ENCODE measurements at places on chromosomes 6 and 20.

GRCh38 chr20:44642203-44643153, 9.0 kb downstream of the ADA start:
- DNase-seq, result peak; percentile 90

DNA sequence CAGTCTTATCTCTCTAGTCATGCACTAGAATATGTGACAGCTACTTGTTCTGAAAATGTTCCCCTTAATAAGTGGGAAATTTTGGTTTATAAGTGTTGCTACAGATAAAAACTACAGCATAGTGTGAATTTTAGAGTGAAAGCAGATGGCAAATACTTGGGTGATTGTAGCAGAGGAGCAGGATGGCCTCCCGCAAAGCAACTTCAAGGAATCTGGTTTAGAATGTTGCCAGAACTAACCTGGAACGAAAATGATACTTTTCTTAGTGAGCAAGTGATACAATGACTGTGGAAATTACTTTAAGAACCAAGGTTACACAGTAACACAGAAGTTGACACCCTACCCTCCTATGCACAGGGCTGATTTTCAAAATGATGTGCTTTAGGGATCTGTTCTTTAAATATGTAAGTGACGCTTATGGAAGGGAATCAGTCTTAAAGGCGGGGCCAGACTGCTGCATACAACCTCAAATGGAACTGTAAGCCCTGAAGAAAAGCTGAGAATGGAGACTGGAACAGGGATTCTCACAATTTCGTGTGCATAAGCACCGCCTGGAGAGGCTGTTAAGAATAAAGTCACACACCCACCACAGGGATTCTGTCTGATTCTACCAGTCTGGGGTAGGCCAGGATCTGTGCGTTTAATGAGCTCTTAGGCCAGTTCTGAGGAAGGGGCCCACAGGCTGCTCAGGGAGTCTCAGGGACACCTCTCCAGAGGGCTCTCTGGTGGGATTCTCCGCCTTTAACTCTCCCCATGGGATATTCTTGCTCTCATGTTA, 97.9 kb downstream of the FYN start:
- DNase-seq, result peak; percentile 75

DNA sequence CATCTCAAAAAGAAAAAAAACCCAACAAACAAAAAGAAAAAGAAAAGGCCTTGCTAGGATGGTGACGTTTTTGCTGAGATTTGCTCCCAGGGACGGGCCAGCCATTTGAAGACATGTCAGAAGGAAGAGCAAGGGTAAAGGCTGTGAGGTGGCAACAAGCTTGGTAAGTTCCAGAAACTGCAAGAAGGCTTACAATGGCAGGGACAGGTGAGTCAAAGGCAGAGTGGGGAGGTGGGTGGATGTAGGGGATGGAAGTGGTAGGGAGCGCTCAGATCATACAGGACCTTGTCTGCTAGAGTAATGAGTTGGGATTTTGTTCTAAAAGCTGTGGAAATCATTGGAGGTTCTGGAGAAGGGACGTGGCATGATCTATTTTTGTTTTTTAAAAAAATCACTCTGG, 4.3 kb downstream of the KIF3B start:
- DNase-seq, result no peak

DNA sequence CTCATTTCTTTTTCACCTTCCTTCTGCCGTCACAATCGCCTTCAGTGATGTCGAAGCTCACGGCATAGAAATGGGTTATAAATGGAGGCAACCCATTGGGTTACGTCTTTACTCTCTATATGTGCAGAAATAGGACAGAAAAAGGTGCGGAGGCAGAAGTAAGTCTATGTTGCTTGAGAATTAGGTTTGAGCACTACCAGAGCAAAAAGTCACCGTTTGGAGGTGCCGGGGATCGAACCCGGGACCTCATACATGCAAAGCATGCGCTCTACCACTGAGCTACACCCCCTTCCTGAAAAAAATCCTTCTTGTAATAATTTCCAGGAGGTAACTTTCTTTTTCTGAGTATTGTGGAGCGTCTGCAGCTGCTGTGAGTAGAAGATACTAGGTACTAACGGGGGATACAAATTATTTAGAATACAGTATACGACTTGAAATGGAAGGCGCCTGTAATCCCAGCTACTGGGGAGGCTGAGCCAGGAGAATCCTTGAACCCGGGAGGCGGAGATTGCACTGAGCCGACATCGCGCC, 134.2 kb downstream of the TRIM27 start:
- peak; percentile 71 for DNase-seq

GRCh38 chr20:51802170-51802751, at the start of gene SALL4:
SALL4 (minus strand) TSS chr20:51802521; CDS start chr20:51802408, 113 bp downstream.
- peak; percentile 53 for DNase-seq

GRCh38 chr6:151431337-151431736, 20.6 kb downstream of the RMND1 start:
- DNase-seq, result no peak

DNA sequence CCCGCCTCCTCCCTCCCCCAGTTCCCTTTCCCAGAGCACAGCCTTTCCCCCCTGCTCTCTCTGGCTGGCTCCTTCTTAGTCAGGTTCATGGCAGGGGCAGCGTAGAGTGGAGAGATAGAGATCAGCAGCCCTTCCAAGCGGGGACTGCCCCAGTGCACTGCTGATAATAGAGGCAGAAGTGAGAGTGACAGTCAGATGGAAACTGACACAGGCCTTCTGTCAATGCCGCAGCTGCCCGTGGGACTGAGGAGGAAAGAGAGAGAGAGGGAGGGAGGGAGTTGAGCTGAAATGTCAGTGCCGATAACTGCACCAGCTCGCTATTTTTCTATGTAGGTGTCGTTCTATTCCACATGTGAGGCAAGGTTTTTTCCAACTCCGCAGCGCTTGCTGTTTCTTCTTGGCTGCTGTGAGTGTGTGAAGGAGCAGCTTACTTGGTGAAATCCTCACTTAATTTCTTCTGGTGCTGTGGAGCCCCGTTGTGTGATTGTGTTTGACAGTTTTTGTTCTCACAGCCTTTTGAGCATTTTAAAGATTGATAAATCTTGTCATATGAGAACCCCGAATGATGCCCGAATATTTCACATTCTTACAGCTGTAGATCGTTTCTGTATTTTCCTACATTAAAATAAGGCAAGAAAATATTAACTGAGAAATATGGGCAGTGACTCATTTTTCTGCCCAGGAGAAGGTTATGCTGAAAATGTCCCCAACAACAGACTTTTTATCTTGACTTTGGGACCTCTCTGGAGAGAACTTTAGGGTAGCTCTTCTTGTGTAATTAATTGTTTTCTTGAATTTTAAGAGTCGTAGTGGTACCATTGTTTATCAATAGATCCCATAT, 386.4 kb upstream of the MMS22L start:
- DNase-seq, result peak; percentile 62

- no peak for DNase-seq
These were observed 29.7 kb downstream of the COL12A1 start for GRCh38 chr6:75176076-75176582.

GRCh38 chr6:163729127-163729872, 314.8 kb downstream of the QKI start:
- DNase-seq, result no peak

DNA sequence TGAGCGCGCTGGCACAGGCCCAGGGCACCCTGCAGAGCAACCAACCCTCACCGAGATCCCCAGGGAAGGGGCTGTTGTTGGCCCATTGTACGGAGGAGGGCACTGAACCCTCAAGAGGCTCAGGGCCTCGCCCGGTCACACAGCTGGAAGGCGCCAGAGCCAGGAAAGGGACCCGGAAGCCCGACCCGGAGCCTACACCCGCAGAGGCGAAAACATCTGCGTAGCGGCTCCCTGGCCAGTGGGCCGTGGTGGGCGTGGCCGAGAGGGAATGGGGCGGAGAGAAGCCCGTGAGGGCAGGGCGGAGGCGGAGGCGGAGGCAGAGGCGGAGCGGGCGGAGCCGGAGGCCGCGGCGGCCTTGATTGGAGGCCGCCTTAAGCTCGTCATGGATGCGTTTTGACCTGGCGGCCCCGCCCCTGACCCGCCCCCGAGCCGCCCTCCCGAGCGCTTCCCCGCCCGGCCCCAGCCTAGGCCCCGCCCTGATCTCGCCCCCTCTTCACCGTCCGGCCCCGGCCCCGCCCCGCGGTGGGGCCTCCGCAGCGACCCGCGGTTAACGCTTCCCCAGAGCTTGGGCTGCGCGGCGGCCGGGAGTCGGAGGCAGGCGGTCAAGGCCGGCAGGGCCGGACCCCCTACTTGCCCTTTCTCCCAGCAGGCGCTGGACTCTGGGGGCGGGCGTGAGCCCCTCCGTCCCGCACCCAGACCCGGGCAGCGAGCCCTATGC, 2.1 kb upstream of the MRGBP start:
- peak; percentile 95 for DNase-seq

DNA sequence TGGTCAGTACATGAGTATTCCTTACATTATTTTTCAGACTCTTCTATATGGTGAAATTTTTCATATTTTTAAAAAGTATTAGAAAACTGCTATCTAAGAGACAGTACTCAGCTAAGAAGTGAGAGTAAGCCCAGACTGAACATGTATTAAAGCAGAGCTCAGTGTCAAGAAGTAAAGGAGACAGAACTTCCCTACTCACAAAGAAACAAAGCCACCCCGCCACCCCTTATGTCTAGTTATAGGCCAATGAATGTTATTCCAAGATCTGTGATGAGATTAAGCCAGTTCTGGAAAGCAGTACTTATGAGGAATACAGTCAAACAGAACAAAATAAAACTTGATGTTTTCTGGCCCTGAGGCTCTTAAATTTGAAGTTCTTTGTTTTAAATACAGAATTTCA, 114.5 kb downstream of the RNGTT start:
- no peak for DNase-seq

- no peak for DNase-seq
These were observed 6.5 kb downstream of the PTPRK start for GRCh38 chr6:128513878-128514277.

GRCh38 chr6:65295812-65296211, 411.2 kb downstream of the EYS start:
- no peak for DNase-seq

DNA sequence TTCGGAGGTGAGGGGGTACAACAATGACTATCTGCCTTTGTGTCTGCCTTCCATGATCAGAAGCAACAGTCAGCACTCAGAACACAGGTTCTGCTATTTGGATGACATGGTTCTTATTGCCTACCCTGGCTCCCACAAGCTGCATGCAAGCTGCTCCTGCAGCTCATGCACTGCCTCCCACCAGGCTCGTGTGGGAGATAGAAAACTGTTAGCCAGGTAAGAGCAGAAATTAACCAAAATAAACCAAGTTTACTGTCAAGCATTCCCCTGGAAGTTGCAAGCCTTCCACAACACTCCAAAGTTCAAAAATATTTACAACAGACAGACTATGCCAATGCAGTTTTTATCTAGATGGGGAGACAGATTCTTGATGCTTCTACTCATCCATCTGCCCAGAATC, 31.0 kb downstream of the OPRM1 start:
- DNase-seq, result no peak

DNA sequence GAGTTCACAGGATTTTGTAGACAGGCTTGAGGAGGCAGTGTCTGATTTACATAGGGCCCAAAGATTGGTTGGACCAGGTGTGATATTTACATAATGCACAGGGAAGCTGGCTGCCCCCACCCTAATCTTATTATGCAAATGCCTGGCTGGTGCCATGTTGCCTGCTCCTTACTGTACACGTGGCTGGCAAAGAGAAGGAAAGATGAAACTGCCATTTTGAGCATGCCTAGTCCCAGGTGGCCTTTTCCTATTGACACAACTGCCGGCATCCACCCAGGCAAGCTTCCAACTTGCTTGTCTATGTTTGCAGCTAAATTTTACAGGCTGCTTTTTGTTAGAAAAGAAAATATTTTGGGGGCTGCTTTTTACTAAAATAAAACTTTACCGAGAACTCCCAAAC, 174.6 kb downstream of the LMBRD1 start:
- DNase-seq, result no peak

DNA sequence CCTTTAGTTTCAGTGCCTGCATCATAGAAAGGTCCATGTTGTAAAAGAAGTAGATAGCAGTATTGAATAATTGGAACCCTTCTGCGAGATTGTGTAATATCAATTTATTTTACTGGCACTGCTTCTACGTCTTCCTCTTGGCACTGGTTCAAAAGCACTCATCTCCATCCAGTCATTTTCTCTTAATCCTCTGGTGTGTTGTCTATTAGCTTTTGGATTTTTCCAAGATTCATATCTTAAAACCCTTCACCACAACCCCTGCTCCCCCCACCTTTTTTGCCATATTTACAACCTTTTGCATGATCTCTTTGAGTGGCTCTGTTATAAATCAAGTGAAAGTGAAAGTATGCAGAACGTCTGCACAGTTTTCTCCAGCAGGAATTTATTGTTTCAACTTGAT, 76.6 kb upstream of the HSF2 start:
- peak; percentile 41 for DNase-seq

- DNase-seq, result no peak
These were observed 172.3 kb downstream of the TMEM242 start for GRCh38 chr6:157151029-157151428.

DNA sequence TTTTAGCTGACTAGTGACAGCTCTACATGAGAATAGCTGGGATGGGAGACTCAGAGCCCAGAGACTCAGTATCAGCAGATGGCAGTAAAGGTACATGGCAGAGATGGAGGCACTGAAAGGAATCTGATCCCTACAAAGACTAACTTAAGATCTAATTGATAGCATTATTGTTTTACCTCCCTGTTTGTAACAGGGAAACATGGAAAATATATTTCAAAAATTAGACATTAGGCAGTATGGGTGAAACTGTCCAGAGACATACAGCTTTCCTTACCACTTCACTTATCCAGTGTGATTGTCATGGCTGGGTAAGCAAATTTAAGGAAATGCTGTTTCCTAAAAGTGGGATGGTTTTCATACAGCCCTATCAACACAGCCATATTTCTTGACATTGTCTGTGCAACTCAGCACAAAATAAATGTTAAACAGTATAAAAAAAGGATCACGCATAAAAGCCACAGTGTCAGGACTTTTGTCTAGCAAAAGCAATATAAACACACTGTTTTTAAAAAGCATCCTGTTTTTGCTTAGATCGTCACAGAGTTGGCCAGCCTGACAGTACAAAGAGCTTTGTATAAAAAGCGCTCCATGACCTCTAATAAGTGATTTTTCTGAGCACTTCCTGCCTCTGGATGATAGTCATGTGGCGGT, 376.9 kb downstream of the PHF3 start:
- peak; percentile 62 for DNase-seq

DNA sequence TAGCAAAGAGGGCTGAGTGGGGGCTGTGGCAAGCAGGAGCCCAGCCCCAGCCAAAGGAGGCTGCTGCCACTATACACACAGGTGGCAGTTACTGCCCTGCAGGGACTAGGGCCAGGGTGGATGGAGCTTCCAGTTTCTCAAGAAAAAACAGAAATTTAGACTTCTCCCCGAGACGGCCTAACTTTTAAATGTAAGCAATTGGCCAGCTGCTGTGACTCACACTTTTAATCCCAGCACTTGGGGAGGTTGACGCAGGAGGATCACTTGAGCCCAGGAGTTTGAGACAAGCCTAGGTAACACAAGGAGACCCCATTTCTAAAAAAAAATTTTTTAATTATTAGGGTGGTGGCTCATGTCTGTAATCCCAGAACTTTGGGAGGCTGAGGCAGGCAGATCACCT, 98.2 kb upstream of the NFATC2 start:
- no peak for DNase-seq

GRCh38 chr20:23586735-23587525, 18.6 kb upstream of the CST9L start:
- no peak for DNase-seq
